ENCODE measurements at places on chromosomes 7 and 10.
A peak's percentile ranks its signal among the peaks of the same experiment; 100 is the strongest.

DNA sequence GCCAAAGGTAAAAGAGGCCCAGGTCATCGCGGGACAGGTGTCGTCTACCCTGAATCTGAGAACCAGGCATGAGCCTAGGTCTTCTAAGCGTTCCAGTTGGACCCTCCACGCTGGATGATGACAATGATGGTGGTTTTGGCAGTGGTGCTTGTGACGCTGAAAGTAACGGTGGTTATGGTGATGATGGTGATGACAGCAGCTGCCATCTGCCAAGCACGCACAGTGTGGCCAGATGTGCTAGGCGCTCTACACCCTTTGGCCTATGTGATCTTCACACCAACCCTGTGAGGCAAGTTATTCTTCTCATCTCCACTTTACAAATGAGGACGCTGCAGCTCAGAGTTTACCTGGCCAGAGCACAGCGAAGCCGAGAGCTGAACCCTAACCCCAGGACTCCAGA lies 93.9 kb downstream of the FAM53B start:
- DNase-seq, result no peak

GRCh38 chr7:29607889-29608288 lies 44.3 kb downstream of the PRR15 start:
- no peak for DNase-seq

- DNase-seq, result no peak
These were observed 61.5 kb downstream of the AKR1E2 start for GRCh38 chr10:4887501-4887900.

DNA sequence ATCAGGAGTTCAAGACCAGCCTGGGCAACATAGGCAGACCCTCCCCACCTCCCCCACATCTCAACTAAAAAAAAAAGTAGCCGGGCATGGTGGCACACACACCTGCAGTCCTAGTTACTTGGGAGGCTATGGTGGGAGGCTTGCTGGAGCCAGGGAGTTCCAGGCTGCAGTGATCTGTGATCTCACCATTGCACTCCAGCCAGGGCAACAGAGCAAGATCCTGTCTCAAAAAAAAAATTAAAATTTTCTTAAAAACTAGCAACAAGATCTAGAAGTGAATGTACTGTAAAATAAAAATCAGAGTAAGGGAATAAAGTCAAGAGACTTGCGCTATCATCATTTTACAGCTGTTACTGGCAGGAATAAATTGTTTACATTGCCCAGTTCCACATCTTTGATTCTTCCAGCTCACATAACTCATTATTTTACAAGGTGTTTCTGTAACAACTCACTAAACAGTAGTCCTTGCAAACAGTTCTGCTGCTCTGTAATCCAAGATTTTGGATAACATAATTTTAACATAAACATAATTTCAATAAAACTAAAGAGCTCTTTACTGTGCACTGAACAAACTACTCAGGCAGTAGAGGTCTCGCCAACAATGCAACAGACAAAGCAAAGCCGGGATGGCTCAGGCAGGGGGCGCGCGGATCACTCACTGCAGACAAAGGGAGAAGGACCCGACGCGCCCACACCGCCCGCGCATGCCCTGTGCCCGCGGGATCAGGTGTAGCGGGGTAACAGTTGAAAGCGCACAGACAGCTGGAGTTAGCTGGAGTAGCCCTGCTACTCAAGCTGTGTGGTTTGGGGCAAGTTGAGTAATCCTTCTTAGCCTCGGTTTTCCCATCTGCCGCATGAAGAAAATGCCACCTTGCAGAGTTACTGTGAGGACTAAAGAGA lies 73.3 kb upstream of the NFE2L3 start:
- DNase-seq, result peak; percentile 69

- no peak for DNase-seq
These were observed 76.4 kb upstream of the C1GALT1 start for GRCh38 chr7:7105800-7106582.

- DNase-seq, result no peak
These were observed 20.9 kb upstream of the SMC3 start for GRCh38 chr10:110546499-110547110.

- no peak for DNase-seq
These were observed 6.9 kb downstream of the IFIT1B start for GRCh38 chr10:89384474-89385340.

GRCh38 chr10:61157182-61157581 lies 213.2 kb upstream of the RHOBTB1 start:
- DNase-seq, result no peak

- DNase-seq, result no peak
These were observed 265.4 kb downstream of the SKIDA1 start for GRCh38 chr10:21260066-21260465.

Measured in activated CD8-positive, alpha-beta memory T cell treated with anti-CD3 and anti-CD28 coated beads for 1 hour (primary cell).